Cardiac fibroblast (primary cell): ENCODE measurements at places on chromosomes 3 and 15.
A peak's percentile ranks its signal among the peaks of the same experiment; 100 is the strongest.

DNA sequence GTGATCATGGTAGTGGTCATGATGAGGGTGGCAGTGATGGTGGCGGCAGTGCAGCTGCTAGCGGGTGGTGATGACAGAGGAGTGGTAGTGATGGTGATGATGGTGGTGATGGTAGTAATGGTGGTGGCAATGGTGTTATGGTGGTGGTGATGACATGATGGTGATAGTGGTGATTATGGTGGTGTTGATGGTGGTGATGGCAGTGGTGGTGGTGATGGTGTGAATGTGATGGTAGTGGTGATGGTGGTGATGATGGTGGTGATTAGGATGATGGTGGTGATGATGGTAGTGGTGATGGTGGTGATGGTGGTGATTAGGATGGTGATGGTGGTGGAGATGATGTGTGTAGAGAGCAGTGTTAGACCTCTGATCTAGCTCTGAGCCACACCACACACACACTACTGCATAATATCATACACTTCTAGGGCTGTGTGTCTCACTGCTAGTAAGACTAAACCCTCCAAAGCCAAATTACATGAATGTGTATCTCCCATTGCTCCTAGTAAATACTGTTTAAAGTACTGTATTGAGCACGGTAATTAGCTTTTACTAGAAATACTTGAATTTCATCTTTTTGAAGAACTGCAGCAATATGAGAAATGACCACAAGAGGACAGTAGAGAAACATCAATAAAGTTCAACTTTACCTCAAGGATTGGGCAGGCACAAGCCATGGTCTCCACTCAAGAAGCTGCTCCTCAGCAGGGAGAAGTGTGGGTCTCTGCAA, 28.8 kb downstream of the TMED3 start:
- DNase-seq, result peak; percentile 75

DNA sequence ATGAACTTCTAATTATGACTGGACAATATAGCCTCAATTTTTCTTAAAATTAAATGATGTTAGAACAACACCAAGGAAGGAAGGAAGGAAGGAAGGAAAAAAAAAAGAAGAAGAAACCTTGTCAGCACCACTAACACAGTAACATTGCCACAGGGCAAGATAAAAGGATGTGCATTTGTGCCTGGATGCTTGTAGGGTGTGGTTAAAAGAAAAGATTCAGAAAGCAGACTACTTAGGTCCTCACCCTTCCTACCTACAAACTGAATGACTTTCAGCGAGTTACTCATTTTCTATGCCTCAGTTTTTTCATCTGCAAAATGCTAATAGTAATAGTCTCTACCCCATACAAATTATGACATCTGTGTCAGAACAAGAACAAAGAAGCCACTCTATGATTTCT, 778.3 kb downstream of the MCTP2 start:
- DNase-seq, result no peak

- peak; percentile 91 for DNase-seq
Observed at GRCh38 chr3:185659942-185660921, 74.1 kb downstream of the SENP2 start.

DNA sequence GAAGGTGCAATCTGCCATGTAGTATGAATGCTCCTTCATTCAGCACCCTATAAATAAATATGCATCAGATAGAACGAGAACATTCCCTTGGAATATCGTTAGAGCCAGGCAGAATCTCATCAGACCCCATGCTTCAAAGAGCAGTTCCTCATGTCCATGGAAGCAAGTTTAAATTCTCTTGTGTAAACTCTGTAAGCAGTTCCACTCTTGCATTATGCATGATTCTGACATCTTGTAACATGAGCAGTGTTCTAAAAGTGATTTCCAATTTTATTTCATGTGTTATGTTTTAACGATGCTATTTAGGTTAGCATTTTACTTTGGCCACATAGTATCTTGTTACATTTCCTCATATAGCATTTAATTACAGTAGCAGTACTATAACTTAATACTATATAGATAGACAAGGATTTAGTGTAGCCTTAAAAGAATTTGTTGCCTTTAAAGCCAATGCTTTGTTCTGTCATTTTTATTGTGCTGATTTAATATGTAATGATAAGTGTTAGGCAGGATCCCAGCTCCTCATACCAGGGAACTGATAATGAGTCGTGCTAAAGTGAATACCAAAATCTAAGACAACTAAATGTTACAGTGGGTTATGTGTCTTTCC, 161.2 kb upstream of the NECTIN3 start:
- no peak for DNase-seq

DNA sequence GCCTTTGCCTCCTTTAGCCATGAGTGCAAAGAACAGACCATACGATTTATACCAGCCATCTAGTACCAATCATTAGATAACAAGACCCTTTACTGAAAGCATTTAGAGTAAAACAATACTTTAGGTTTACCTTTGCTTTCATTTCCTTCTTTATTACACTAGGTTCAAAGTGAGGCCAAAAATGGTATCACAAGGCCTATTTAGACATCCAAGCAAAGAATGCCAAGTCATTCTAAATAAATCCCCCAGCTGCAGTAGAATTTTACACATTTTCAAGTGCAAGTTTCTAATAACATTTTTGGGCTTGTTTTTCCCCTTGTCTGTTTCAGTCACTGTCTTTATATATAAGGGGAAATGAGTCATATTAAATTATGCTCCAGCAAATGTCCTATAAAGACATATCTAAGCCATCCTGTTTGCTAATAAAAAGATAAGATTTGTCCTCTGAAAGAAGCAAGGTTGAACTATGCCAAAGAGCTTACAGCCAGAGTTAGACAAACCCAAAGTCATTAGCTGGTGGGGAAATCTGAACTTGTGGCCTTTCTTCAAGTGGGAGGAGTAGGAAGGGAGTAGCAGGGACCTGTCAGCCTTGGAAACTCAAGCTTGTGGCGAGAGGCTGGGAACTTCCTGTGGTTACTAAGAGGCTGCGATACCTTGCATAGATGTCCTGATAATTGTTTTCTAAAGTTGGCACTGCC, 232.7 kb downstream of the MECOM start:
- DNase-seq, result peak; percentile 87

GRCh38 chr3:55160241-55160983, 232.6 kb upstream of the LRTM1 start:
- peak; percentile 87 for DNase-seq

GRCh38 chr3:60081381-60082095, 1031.7 kb upstream of the CFAP20DC start:
- DNase-seq, result no peak

GRCh38 chr3:112793326-112794081, 53.2 kb downstream of the CD200R1L start:
- DNase-seq, result peak; percentile 66
